ENCODE measurements at places on chromosomes 5 and 9. TPM values are rescaled to one million over a fixed set of nuclear protein-coding genes. Genes with fewer than 3 reads are reported as not detected.

The ELOVL7 gene
- 41.5 TPM for total RNA-seq

- no peak for DNase-seq
These were observed 11.3 kb upstream of the TSLP start for GRCh38 chr5:111060169-111060568.

The CDH9 gene
- total RNA-seq, result not detected

- no peak for DNase-seq
These were observed 107.1 kb upstream of the MSX2 start for GRCh38 chr5:174617285-174617684.

The RORB gene
- 0.04 TPM for total RNA-seq

- DNase-seq, result peak; percentile 16
These were observed 140.1 kb upstream of the FBXL17 start for GRCh38 chr5:108521841-108522506.

GRCh38 chr5:177498013-177498787 lies 796 bp upstream of the PDLIM7 start:
- no peak for DNase-seq

DNA sequence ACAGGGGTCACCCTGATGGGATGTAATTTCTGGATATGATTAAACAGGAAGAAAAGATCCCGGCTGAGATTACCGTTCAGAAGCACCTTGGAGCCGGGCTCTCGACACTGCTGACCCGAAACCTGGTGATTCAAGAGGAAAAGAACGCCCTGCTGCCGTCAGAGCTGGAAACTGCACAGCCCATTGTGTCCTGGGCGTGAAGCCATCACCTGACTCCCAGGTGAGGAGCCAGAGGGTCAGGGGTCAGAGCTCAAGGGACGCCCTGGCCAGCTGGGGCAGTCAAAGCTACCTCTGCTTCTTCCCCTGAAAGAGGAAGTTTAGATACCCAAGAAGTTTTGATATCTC lies 17.8 kb upstream of the SLC12A7 start:
- DNase-seq, result no peak

The GRXCR2 gene
- total RNA-seq, result not detected

GRCh38 chr9:88084357-88085183 lies 53.7 kb downstream of the SPATA31C2 start:
- no peak for DNase-seq

GRCh38 chr9:75695921-75696320 lies 194.6 kb upstream of the PCSK5 start:
- DNase-seq, result no peak

DNA sequence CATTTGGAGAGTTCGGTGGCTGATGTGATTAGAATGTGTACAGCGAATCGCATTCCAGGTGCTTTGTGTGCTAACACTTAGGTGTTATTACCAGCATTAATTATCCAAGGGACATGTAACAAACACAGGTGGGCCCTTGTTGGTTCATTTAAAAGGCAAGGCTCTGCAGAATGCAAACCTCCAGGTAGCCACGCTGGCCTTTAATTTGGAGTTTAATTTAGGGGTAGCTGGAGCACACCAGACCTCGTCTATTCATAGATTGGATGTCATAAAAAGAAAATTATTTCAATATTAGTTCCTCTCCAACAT lies 191.1 kb downstream of the MAT2B start:
- DNase-seq, result no peak

- no peak for DNase-seq
These were observed 36.7 kb downstream of the MRPS27 start for GRCh38 chr5:72283358-72283757.

DNA sequence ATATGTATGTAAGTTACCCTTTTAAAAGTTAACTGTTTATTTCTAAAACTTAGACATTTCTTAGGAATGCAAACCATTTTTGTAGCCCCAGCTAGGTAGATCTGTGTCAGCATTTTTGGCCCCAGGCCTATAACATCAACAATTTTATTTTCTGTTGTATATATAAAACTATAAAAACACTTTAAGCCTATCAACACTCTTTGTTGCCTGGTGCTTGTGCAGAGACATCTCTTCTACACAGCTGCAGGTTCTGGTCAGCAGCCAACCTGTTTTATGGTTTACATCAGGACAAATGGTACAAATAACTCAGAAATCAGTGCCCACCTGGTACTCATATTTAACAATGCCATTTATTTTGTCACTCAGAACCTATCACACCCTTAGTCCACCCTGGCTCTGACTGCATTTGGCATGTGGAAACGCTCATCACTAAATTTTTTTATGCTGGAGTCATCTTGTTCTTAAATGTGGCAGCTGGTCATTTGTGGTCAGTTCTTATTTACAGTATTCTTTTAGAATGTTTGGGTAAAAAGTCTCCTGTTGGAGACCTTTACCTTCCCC lies 173.4 kb downstream of the DNAH5 start:
- DNase-seq, result no peak

DNA sequence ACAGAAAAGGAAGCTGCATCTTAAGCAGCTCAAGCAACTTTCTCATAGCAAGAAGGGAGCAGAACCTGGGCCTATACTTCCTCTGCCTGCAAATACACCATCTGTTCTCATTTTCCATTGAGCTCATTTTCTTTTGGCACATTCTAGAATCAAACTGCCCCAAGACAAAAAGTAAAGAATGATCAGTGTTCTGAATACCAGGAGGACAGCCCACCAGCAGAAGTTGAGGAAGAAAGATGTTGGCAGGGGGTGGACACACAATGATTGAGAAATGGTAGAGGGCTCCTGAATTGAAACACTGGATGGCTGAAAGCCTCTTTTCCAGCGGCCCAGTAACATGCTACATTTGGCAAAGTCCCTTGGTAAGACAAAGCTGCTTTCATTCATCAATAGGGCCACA lies 171.8 kb downstream of the MED10 start:
- no peak for DNase-seq

GRCh38 chr5:41410737-41411136 lies 99.7 kb downstream of the PLCXD3 start:
- DNase-seq, result no peak

DNA sequence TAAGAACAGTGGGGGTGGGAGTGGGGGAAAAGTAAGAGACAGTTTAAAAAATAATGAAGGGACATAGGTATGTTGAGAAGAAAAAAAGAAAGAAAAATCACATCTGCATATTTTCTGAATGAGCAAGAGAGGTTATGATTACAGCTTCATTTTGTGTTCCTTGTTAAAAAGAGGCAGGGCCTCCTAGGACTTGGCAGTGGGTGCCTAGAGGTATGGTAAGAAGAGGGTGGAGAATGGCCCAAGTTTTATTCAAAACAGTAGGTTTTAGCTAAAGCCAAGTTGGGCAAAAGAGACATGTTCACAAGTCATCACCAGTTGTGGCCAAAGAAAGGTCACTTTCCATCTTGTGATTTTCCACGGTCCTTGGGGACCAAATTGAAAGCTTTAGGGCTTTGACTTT lies 643.4 kb downstream of the CCDC171 start:
- DNase-seq, result no peak

The CCDC152 gene
- 0.07 TPM for total RNA-seq

- no peak for DNase-seq
These were observed 234.6 kb downstream of the ZNF608 start for GRCh38 chr5:124511791-124512190.

DNA sequence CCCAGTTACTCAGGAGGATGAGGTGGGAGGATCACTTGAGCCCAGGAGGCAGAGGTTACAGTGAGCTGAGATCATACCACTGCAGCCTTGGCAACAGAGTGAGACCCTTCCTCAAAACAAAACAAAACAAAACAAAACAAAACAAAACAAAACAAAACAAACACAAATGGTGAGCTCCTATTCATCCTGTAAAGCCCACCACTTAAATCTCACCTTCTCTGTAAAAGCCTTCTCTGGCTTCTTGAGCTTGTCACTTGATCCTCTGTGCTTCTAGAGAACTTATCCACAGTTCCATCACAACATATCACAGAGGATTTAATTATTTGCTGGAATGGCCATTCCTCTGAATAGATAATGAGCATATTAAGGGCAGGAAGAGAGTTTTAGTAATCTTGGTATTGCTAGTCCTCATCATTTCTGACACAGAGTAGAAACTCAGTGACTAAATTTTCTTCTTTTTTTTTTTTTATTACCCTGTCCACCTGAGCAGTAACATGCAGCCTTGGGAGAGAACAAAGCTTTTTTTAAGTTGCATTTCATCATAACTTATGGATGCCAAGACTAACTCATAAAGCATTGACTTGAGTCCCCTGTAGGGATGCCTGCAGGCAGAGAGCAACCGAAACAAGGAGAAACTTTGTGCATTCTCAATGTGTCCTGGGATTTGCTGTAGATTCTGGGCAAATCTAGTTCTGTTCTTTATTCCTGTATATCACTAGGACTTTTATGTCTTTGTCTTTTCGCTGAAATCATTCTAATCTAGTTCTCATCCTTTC lies 13.0 kb upstream of the HSPA9 start:
- no peak for DNase-seq

DNA sequence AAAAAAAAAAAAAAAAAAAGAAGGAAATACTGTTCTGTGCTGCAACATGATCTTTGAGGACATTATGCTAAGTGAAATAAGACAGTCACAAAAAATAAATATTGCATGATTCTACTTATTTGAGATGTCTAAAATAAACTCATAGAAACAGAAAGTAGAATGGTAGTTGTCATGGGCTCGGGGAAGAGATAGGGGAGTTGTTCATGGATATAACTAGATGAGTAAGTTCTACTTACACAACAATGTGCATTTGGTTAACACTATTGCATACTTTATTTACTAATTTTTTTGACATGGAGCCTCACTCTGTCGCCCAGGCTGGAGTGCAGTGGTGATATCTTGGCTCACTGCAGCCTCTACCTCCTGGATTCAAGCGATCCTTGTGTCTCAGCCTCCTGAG lies 15.2 kb downstream of the MAML1 start:
- DNase-seq, result no peak

The ROR2 gene
- total RNA-seq, result 5.2 TPM

DNA sequence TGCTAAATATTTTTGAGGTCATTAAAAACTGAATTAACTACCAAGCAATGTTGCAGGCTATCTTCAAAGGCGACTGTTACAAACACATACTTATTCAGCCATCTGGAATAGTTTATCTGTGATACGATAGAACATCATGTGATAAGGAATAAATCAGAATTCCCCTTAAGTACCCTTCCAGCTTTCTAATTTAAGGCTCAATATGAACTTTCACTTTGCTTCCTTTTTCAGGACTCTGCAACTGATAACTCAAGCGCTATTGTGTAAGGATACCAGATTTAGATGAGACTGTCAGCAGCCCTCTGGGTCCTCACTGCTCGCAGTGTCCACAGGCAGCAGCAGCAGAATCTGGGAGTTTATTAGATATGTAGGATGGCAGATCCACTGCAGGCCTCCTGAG lies 416.3 kb downstream of the SPATA31D1 start:
- no peak for DNase-seq

The NCS1 gene
- total RNA-seq, result 18.7 TPM

DNA sequence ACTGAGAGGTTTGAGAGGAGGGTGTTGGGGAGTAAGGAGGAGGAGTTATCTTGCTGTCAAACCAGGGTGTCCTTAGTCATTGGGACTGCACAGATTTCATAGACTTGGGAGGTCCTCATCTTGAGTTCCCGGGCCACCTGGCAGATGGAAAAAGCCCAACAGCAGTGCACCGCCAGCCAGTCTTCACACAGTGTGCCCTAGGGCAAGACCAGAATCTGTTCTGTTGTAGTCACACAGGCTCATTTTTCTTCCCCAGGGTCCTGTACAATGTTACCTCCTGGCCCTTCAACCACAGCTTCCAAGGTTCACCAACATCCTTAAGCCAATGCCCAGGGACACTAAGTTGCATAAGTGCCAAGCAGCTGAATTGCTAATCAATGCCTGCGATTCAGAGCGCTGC lies 21.0 kb downstream of the PLAC8L1 start:
- DNase-seq, result no peak

GRCh38 chr9:116447934-116448333 lies 239.2 kb upstream of the TRIM32 start:
- DNase-seq, result no peak

The ALDH1B1 gene
- 2.3 TPM for total RNA-seq

- DNase-seq, result no peak
These were observed 14.0 kb downstream of the GRIN1 start for GRCh38 chr9:137152844-137153405.

GRCh38 chr5:19018822-19019221 lies 969.2 kb downstream of the CDH18 start:
- no peak for DNase-seq

The KCNMB1 gene
- total RNA-seq, result 0.55 TPM

- no peak for DNase-seq
These were observed 107.5 kb downstream of the GADD45G start for GRCh38 chr9:89712283-89712682.

- DNase-seq, result no peak
These were observed 1072.7 kb downstream of the NR2F1-AS1 start for GRCh38 chr5:92508271-92508670.

GRCh38 chr5:9834871-9835770 lies 205.0 kb upstream of the TAS2R1 start:
- DNase-seq, result no peak

DNA sequence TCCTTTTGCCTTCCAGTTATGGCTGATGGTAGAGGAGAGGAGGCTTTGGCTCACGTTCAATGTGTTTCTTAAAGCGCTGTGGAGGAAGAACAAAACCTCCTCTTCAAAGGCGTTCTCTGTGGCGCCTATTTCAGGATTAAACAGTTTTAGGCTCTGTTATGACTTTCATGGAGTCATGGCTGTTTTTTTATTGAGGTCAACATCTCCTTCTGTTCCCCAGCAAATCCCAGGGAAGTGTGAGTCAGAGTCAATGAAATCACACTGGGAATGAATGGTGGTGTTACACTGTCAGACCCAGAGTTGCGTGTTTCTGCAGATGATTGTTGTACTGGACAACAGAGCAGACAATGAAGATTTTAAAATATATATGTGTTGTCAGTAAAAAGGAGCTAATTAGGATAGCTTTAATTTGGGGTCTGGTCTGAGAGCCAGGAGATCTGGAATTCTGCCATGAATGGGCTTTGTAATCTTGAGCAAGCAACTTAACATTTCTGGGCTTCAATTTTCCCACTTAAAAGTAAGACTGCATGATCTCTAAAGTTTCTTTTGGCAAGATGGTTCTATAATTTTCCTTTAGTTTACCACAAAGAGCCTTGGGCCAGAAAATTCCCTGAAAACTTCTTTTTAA lies 240.7 kb downstream of the CSNK1G3 start:
- no peak for DNase-seq

GRCh38 chr9:88746029-88746742 lies 211.2 kb downstream of the NXNL2 start:
- DNase-seq, result no peak

DNA sequence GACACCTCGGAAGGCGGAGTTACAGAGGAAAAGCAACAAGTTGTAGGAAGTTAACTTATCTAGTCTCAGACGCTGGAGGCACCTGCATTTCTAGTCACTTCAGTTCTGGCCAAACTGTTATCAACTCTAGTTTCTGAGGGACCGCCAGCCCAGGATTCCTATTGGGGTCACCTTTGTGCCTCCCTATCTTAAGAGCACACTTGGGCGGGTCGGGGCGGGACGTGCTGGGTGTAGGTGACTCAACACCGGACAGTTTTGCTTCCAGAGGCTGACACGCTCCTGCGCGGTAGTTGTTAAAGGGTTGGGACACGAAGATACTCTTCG lies 679 bp upstream of the KDM4C start:
- no peak for DNase-seq

DNA sequence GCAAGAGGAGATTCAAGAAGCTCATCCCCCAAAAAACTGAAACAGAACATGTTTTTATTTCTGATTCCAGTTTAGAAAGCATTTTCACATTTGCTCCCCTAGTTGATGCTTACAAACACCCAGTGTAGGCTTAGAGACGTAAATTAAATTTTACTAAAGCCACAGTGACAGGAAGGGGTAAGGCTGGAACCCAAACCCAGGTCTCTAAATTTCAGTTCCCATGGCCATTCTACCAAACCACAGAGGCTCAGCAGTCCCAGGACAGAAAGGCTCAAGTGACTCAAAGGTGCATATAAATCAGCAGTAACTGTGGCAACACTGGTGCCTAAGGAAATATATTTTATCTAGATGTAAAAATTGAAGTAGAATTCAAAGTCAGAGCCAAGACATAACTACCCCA lies 128.7 kb downstream of the CEP120 start:
- DNase-seq, result no peak

The ADAMTS6 gene
- total RNA-seq, result 0.89 TPM

Measured in lower leg skin (tissue), 4 donors.